ENCODE measurements at places on chromosomes 1 and 21. TPM values are rescaled to one million over a fixed set of nuclear protein-coding genes. Genes with fewer than 3 reads are reported as not detected.

- DNase-seq = no peak
Observed at GRCh38 chr1:118649369-118650106, 338.6 kb downstream of the TBX15 start.

DNA sequence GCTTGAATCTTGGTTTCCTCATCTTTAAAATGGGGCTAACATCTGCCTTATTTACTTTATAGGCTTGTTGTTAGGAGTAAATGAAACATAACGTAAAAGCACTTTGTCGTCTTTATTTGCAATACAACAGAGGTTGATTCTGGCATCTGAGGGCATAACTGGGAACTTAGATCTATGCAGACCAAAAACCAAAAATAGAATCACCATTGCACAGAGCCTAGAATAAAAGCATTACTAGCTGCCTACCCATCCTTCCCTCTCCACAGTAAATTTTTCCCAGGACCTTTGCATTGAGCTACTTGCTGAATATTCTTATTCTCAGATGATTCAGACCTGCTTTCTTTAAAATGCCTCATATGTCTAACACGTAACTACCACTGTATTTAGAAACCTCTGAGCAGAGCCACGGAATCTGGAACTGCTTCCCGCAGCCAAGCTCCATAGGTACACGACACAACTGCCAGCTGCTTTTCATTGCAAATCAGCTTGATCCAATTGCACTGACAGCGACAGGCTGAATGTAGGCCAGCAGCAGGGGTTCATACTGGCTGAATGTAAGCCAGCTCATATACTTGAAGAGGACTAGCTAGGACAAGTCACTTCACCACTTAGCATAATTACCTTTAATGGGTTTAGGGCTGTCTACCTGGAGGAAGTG is 33.2 kb upstream of the SERBP1 start:
- DNase-seq = no peak

- DNase-seq = no peak
Observed at GRCh38 chr1:229248821-229249817, 21.8 kb upstream of the RAB4A start.

- DNase-seq = no peak
Observed at GRCh38 chr1:28606771-28607170, 14.7 kb downstream of the RAB42 start.

DNA sequence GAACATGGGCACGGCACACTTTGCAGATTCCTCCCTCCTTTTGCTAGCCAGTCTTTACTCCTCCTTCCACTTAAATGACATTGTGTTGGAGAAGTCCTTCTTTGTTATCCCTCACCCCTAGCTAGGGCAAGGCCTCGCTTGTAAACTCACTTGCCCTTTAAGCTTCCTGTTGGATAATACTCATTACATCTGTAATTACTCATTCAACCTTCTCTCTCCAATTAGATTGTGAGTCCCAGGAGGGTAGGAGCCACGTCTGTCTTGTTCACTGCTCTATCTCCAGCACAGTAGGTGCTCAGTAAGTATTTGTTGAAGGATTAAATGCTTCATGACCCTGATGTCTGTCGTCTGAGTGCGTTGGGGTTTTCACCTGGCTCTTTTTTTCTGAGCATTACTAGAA is 98.7 kb upstream of the USP24 start:
- no peak for DNase-seq

- DNase-seq = no peak
Observed at GRCh38 chr21:31726407-31726806, 5.5 kb downstream of the SCAF4 start.

Gene C1orf56
- total RNA-seq = 7.6 TPM

Gene FH
- 48.0 TPM for total RNA-seq
